Stimulated activated naive CD8-positive, alpha-beta T cell treated with anti-CD3 and anti-CD28 coated beads, Interleukin-15, Interleukin-2, amounts not matched to agents 100 U/mL and 50 U/mL, for 24 hours (primary cell): ENCODE measurements at places on chromosomes 7 and 10.

DNA sequence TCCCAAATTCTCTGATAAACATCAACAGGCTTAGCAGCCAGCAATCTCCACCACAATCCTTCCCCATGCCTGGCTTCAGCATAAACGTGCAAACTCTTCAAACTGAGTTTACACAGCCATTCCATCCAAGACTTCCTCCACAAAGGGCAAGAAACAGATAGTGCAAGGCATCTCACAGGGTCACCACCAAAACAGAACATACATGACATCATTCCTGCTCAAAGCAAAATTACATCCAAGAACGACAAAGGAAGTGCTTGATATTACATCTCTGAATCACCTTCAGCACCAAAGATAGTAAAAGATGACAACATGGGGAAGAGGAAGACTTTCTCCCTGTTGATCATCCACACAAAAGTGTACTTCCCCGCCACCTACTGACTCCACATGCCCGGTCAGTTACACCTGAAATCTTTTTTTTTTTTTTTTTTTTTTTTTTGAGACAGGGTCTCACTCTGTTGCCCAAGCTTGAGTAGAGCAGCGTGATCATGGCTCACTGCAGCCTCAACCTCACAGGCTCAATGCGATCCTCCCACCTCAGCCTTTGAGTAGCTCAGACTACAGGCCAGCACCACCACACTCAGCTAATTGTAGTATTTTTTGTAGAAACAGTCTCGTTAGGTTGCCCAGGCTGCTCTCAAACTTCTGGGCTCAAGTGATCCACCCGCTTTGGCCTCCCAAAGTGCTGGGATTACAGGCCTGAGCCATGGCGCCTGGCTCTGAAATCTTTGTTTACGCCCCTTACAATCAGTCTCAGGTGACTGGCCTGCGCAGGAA, 127.5 kb downstream of the PARD3 start:
- no peak for DNase-seq

DNA sequence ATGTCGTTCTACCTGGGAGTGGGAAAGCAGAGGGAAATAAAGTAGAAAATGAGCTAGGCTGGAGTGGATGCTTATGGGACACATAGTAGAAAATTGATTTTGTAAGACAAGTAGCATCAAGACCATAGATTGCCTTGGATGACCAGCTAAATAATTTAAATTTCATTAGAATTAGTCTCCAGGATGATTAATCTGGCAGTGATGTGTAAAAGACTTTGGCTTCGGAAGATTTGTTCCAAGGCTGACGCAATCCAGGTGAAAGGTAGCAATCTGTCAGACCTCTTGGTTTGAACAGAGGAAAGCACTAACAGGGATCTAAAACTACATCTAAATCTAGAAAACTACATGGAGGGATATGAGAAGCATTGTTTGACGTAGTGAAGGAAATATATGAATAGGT, 236.5 kb downstream of the ARL4A start:
- DNase-seq, result no peak

GRCh38 chr7:2134740-2135139, 98.0 kb downstream of the MAD1L1 start:
- DNase-seq, result no peak

- no peak for DNase-seq
Measured at GRCh38 chr7:11193888-11194287, 220.2 kb downstream of the PHF14 start.

GRCh38 chr7:5041047-5041446, 4.6 kb upstream of the RBAK start:
- DNase-seq, result no peak

DNA sequence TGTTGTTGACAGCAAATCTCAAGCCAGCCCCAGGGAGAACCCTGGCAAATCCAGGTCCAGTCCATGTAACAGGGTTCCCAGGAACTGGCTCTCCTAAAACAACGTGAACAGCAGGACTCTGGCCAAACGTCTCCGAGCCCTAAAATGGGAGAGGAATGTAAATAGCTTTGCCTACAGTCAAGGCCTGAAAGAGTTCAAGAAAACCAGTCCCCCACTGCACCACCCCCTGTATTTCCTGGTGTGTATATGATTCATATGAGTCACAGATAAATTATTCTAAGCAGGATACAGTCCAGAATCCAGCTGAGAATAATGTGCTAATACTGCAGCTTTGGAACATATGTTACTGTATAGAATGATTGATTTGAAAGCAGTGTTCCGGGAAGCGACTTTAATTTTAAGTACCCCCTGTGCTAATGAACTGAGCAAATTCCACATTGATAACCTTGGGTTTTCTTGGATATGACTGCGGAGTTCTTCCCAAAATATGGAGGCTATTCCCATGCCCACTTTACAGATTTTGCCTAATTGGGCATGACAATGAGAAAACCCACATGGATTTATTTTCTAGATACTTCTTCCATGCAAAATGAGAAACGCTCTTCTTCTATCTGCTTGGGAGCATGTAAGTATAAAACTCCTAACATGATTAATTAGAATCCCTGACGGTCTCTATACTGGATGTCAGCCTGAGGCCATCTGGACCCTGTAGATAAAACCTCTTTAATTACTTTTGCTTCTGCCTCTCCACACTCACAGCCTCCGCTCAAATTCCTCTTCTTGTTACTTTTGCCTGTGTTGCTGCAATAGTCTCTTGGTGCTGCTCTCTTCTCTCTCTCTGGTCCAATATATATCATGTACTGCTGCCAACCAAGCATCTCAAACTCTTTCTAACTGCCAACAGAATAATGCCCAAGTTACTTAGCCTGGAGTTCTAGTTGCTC, 50.2 kb downstream of the LAMB4 start:
- no peak for DNase-seq

DNA sequence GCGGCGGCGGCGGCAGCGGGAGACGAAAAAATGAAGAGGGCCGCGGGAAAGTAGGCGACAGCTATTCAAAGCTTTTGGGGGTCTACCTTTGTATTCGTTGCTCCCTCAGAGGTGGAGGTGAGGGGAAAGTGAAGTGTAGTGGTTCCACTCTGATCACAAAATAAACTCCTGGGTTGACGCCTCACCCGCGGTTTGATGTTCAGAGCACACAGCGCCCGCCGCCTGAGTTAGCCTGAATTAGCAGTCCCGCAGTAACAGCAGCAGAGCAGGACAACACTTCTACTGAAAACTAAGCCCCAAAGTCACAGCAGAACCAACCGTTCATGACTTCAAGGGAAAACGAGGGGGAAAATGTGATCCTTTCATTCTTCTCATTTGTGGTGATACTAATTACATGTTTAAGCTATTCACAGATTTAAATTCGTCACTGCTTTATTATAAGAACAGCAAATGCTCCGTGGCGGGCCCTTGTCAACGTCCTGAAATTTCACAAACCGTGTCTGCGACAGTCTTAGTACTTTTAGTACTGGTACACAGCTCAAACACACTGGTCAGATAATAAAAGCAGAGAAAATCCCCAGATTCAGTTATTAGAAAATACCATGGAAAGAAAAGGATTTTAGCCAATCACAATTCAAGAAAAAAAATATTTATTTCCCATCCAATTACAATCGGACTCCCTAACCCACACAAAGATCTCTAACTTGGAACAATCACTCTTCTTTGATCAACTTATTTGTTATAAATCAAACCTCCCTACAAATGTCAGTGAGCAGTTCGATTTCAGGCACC, 563 bp upstream of the JMJD1C start:
- DNase-seq, result peak; percentile 41

GRCh38 chr10:660970-661596, 28.4 kb downstream of the DIP2C start:
- DNase-seq, result no peak

GRCh38 chr10:80518807-80519360, 18.8 kb upstream of the SH2D4B start:
- DNase-seq, result no peak

DNA sequence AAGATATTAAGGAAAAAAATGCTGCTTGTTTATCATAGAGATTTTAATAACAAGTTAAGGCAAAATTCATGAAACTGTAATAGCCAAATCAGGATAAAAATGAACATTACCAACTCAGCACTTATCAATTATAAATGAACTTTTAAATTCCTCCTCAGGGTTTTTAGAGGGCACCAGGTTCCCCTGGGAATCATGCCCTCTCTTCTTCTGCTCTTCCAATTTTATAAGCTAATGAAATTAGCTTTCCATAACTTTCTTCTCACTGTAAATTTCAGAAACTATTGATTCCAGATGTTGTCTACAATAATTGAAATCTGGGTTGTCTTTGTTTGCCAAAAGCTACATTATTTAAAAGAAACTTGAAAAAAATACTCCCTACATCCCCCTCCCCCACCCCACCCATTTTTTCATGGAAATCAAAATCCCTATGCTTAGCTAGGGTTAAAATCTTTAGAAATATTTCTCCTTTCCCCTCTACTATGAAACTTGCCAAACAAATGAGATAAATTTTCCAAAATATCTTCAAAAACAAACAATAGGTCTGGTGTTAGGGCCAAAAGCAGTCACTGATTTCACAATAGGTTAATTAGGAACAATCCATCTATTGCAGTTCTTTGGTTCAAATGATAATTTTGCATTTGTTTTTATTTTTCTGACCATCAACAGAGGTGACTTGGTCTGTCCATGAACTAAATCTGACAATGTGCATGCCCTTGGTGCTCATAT, 187.7 kb downstream of the DOCK4 start:
- DNase-seq, result no peak

GRCh38 chr10:33174674-33175434, 159.6 kb downstream of the NRP1 start:
- DNase-seq, result no peak

DNA sequence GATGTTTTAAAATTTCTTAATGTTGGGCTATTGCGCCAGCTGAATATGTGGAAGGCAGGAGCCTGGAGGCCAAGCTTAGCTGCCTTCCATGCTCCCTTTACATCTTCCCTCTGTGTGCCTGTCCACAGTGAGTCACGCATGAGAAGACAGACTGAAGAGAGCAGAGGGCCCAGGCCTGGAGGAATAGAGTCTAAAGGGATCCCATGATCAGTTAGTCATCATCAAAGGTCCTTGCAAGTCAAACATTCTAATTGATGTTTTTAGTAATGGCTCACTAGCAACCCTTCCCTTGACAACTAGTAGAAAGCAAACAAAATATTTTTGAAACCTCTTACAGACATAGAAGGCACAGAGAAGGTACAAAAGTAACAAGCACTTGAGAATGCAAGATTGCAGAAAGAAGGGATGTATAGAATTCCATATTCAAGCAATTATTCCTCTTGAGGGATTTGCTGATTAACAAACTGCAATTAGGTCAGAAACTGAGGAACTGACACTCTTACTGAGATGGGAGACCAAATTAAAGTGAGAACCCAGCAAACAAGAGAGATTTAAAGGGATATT, 30.7 kb upstream of the APBB1IP start:
- no peak for DNase-seq

DNA sequence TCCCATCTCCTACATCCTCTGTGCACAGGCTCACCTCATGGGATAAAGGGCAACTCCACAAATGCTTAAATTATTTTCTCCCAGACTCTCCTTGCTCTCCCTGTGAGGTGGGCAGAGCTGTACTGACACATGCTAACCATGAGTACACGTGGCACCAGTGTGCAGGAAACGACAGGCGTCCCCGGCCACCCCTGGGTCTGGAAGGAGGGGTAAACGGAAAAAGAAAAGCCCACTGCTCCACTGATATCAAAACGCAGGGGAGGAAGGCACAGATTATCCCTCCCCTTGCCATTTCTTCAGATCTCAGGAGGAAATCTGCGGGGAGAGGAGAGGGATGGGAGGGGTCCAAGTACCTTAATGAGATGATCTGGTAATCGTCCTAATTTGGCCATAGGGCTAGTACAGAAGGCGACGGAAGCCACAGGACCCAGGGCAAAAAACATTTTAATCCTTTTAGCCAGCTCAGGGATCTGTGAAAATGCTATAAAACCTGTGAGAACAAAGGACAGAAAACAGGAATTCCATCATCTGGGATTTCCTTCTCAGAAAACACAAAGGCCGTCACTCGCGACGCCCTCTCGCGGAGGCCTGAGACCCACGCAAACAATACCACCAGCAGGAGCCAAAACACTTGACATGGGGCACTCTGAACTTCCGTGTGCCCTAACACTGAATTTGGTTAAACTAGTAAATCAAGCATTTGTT, 17.8 kb upstream of the CH25H start:
- DNase-seq, result peak; percentile 16

DNA sequence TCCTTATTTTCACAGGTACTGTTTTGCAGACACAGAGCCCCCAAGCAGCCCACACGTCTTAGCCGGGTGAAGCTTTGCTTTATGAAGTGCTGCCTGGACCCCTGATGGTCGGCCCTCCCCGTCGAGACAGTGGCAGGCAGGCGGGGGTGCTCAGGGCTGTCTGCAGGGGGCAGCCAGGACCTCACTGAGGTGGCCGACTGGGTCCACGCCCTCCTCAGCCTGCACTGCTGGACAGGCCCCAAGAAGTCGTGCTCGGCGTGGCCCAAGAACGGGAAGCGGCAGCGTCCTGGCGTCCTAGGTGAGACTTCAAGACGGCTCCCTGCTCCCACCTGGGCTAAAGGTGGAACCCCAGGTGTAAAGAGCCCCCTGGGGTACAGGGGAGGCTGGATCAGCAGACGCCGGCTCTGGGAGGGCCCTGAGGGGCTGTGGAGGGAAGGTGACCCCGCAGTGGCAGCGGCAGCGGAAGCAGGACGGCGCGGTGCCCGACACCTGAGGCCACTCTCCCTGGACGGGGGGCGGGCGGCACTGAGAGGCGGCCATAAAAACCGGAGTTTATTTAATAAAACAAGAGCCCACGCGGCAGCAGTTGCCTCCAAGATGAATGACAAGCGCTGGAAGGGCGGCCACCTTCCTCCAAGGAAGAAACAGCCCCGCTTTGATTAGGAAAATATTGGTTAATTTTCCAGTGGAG, 179.4 kb downstream of the ELFN1 start:
- no peak for DNase-seq

- DNase-seq, result no peak
Measured at GRCh38 chr7:92737706-92738105, 98.7 kb downstream of the CDK6 start.

- DNase-seq, result no peak
Measured at GRCh38 chr7:30145426-30145970, 10.7 kb downstream of the MTURN start.

- no peak for DNase-seq
Measured at GRCh38 chr7:72430531-72430930, 18.4 kb upstream of the CALN1 start.

DNA sequence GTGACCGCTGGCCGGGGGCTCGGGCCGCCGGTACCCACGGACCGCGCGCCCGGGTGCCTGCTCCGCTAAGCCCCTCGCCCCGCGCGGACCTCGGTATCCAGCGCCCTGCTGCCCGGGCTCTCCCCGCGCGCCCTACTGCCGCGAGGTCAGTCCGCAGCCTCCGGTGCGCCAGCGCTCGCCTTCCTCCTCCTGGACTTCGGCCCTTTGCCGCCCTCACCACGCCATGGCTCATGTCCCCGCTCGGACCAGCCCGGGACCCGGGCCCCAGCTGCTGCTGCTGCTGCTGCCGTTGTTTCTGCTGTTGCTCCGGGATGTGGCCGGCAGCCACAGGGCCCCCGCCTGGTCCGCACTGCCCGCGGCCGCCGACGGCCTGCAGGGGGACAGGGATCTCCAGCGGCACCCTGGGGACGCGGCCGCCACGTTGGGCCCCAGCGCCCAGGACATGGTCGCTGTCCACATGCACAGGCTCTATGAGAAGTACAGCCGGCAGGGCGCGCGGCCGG, 483 bp downstream of the GDF10 start:
- DNase-seq, result no peak

GRCh38 chr10:119090968-119091367, 10.4 kb upstream of the EIF3A start:
- peak; percentile 12 for DNase-seq

GRCh38 chr7:45219801-45220435, 62.3 kb downstream of the RAMP3 start:
- DNase-seq, result no peak
